CD4-positive, alpha-beta T cell treated with Interferon gamma for 1 hour (primary cell): ENCODE measurements at places on chromosomes 12 and 14.

- DNase-seq: no peak
Measured at GRCh38 chr12:95215949-95216348, 1.3 kb downstream of the FGD6 start.

DNA sequence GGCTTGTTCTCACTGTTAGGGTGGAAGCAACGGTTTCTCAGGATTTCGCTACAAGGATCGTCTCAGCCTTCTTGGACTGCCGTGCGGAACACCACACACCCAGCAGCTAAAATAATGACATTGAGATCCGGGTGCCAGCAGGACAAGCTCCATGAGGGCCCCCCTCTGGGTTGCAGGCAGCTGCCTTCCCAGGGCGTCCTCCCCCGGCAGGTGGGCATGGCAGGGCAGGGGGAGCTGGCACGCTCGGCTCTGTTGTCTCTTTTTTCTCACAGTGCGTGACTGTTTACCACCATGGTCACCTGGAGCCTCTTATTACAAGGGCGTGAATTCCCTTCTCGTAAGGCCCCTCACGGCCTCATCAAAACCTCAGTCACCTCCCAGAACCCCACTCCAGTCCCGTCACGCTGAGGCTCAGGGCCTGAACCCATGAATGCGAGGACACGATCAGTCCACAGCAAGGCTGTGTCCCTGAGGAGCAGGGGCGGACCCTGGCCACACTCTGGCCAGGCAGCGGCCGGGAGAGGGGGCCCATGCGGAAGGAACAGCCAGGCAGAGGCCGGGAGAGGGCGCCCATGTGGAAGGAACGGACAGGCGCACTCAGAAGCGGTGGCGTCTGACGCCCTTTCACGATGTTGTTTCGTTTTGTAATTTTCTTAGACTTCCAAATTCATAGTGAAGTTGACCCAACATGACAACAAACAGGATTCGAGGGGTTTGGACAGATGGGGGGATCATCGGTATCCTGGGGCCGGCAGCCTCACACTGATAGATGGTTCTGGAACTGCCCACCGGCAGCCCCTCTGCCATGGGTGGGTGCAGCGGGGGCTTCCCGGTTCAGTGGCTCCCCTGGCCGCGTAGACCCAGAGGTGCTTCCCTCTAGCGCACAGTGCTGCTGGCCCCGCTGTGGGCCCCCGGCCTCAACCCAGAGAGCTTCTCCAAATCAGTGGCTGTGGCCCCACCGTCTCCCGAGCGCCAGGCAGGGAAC, 10.0 kb downstream of the LRCOL1 start:
- DNase-seq: peak; percentile 26

- no peak for DNase-seq
Measured at GRCh38 chr14:57725399-57726077, 140.4 kb downstream of the SLC35F4 start.

- no peak for DNase-seq
Measured at GRCh38 chr12:54439096-54439495, 20.0 kb upstream of the ITGA5 start.

- no peak for DNase-seq
Measured at GRCh38 chr12:2749580-2749979, 45.2 kb upstream of the FKBP4 start.

DNA sequence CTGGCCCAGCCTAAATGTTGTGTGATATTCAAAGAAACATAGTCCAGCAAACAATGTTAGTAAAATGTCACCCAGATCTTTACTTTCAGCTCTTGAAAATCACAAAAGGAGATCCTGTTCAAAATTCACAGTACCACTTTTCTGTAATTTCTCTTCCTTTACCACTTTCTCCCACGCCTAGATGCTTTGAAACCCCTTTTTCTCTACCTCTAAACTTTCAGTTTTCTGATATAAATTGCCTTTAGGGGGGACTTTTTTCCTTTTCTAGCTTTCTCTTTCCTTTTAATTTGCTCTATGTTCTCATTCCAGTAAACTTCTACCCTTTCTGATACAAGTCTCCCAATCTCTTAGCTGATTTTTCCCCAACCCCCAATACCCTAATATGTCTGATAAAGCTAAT, 101.8 kb downstream of the LMO3 start:
- no peak for DNase-seq
